Stimulated activated CD4-positive, alpha-beta T cell treated with anti-CD3 and anti-CD28 coated beads, Interleukin-15, amount 100 ng/mL, for 1 hour (primary cell): ENCODE measurements at places on chromosomes 12 and 14.

GRCh38 chr14:100889641-100890040 is 13.9 kb downstream of the RTL1 start:
- no peak for DNase-seq

GRCh38 chr12:84596266-84596665 is 316.3 kb downstream of the SLC6A15 start:
- no peak for DNase-seq

GRCh38 chr12:50101663-50102062 is 2.1 kb upstream of the GPD1 start:
- DNase-seq, result no peak

- peak; percentile 72 for DNase-seq
Observed at GRCh38 chr12:8045952-8046944, 13.7 kb downstream of the FOXJ2 start.

DNA sequence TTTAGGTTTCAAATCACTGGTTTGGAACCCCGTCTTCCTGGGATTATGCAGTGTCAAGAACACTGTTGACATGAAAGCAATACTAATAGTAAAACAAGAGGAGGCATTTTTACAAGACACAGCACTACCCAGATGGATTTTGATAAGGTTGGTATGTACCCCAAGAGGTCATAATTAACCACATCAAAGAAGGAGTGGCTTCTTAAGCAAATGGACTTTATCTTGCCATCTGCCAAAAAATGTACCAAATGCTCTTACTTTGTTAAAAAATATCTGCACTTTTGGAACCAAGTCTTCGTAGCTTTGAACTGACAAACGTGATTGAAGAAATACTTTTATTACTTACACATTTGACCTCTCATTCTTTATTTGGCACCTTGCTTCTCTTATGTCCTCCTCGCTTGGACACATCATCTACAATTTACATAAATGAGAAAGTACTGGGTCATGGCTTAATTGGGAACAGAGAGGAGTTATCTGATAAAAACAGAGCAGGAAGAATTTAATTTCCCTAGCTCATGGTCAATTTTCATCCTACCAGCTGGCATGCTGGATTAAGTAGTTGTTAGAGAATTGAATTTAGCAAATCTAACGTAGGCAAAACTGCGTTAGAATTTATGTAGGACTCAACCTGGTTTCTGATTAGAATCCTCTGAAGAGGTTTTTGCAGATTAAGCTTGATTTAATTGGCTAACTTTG is 54.5 kb upstream of the PRICKLE1 start:
- DNase-seq, result no peak

- peak; percentile 6 for DNase-seq
Observed at GRCh38 chr12:120536064-120536791, 2.1 kb downstream of the RNF10 start.

- DNase-seq, result no peak
Observed at GRCh38 chr12:79662046-79662811, 28.5 kb downstream of the PAWR start.

DNA sequence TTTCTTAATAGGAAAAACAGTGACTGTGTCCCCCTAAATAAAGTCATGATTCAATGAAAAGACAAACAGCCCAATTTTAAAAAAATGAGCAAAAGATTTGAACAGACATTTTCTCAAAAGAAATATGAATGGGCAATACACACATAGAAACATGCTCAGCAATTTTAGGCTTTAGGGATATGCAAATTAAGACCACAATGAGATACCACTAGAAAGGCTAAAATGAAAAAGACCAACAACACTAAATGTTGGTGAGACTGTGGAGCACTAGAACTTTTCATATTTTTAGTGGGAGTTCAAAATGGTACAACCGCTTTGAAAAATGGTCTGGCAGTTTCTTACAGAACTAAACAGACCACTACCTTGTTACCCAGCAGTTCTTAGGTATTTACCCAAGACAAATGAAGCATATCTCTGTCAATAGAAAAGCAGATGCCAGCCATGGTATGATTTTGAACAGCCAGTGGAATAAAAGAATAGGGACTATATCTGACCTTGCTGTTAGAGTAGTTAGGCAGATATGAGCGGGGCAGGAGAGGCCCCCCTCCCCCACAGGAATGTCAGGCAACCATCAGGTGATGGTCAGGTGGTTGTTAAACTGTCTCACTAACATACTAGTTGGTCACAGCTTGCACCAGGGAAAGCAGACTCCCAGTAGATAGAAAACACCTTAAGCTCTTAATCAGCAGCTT is 108.8 kb downstream of the PRKCH start:
- no peak for DNase-seq

DNA sequence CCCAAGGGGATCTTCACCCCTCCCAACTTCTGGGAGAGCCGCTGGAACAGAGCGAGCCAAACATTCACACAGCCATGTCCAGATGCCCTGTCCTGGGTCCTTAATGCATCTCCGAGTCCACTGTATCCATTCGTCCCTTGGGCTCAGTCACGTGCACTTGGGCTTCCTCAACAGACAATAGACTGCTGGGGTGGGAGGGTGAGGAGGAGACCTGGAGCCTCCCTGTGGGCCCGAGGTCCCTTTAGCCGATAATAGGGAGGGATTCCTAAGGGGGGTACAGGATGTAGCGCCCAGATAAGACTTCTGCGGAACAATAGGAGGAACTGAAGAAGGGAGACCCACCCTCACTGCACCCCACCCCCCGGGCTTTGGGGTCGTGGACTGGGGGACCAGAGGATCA is 6.7 kb downstream of the ARHGEF25 start:
- DNase-seq, result no peak
